Dermis blood vessel endothelial cell (primary cell): ENCODE measurements at places on chromosomes 1 and 21. TPM values are rescaled to one million over a fixed set of nuclear protein-coding genes. Genes with fewer than 3 reads are reported as not detected.

GRCh38 chr1:230565141-230565540 lies 77.1 kb upstream of the COG2 start:
- no peak for DNase-seq

DNA sequence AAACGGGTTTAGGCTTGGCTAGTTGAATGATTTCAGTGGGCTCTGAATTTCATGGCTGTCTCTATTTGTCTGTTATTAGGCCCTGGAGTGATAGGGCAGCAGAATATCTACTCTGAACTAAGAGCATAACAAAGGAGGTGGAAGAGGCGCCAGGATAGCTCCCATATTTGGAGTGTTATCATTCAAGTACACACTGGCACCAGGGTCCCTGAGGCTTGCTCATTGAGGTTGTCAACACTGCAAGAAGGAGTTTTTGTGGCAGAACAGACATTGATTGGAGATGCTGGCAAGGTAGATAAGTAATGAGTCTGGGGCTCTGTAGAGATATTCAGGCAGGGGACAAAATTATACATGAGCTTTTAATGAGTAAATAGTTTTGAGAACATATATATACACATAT lies 1748.4 kb downstream of the MRPL39 start:
- DNase-seq, result no peak

DNA sequence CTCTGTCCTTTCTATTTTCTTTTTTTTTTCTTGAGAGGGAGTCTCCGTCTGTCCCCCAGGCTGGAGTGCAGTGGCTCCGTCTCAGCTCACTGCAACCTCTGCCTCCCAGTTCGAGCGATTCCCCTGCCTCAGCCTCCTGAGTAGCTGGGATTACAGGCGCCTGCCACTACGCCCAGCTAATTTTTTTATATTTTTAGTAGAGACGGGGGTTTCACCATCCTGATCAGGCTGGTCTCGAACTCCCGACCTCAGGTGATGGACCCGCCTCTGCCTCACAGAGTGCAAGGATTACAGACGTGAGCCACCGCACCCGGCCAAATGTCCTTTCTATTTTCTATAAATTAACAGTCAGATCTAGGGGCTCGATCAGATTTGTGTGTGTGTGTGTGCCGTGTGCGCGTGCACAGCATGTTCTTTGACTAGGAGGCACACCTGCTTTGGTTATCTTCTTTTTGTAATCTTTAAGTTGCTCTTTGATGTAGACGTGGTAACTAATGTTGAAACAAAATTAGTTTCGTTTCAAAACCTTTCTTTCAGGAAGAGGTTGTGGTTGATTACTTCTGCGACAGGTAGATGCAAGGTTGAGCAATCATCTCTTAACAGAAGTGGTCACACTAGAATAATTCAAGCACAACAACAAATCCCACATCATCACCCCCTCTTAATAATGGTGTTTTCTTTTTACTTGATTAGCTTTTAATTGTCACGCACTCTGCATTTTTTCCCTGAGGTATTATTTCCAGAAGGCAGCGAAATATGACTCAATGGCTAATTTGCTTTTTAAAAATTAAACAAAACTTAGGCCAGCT lies 779 bp upstream of the DEGS1 start:
- DNase-seq, result no peak

DNA sequence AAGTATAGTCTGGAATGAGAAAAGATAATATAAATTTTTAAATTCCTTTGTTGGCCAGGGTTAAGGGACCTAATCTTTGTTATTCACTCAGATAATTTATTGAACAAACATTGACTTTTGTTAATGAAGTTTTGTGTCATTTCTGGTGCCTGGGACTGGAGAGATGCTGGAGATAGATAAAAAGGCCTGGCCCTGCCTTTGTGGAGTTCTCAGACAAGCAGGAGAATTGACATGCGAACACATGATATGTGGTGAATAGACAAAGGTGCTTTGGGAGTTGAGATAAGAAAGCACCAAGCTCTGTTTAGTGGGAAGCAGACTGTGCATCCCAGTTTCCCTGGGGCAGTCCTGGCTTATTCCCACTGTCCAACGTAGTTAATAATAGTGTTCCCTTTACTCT lies 8.5 kb downstream of the C1orf21 start:
- no peak for DNase-seq

DNA sequence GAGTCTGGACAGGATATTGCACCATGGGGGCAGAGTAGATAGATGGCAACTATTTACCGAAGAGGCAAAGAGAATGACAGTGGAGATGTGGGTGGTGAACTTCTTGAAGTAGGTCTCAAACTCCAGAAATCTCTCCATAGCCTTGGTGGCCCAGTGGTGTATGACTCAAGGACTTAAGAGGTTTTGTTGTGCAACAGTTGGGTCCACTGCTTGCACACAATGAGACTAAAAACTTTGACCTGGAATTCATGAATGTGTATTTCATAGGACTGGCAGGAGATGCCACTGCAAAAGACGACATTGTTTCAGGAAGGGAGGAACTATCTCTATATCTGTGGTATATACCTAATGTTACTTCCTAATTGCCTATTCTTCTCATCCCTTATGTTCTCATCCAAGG lies 75.9 kb downstream of the ZSCAN20 start:
- no peak for DNase-seq

DNA sequence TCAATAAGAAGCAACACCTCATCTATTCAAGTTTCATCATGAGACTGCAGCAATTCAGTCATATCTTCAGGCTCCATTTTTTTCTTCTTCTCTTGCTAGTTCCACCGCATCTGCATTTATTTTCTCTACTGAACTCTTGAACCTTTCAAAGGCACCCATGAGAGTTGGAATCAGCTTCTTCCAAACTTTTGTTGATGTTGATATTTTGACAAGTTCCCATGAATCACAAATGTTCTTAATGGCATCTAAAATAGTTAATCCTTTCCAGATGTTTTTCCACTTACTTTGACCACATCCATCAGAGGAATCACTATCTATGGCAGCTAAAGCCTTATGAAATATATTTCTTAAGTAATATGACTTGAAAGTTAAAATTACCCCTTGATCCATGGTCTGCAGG lies 434.3 kb downstream of the GPATCH2 start:
- no peak for DNase-seq

Gene PTPRC
- not detected in 2 replicates for total RNA-seq

Gene RHBDL2
- 0.28 and 0.51 TPM in 2 replicates for total RNA-seq
